ENCODE measurements at places on chromosomes 13 and 19.
A peak's percentile ranks its signal among the peaks of the same experiment; 100 is the strongest.

DNA sequence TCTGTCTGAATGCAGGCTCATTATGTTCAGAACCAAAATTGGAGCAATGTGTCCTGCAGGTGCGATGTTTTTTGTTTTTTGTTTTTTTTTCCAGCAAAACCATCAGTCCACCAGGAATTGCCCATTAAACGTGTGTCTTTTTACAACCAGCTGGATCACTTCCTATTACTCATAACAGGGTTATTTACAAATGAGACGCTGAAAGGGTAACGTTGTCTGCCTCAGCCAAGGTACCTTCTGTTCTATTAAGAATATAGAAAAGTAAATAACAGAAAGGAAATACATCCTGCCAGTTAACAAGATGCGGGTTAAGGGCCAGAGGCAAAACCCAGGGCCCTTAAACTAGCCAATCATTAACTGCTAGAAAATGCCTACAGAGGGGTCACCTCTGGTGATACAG, 590.4 kb downstream of the TBC1D4 start:
- DNase-seq, result no peak

GRCh38 chr13:111948811-111949210, 118.1 kb upstream of the SOX1 start:
- no peak for DNase-seq

DNA sequence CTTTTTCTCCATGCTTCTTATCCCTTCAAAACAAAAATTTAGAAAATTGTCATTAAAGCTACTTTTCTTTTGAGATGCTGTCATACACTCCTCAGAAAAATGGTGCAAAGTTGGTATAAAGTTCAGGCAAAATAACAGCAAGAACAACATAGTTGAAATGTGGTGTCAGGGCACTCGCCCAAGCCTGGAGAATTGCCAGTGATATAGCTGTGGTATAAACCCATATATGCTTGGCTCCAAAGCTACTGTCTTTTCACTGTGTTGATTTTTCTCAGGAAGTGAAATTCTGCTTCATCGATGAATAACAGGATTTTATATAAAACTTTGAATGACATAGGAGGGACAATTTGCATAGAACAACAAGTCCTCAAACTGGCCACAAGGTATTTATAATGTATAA, 2532.9 kb downstream of the PCDH9 start:
- DNase-seq, result no peak

DNA sequence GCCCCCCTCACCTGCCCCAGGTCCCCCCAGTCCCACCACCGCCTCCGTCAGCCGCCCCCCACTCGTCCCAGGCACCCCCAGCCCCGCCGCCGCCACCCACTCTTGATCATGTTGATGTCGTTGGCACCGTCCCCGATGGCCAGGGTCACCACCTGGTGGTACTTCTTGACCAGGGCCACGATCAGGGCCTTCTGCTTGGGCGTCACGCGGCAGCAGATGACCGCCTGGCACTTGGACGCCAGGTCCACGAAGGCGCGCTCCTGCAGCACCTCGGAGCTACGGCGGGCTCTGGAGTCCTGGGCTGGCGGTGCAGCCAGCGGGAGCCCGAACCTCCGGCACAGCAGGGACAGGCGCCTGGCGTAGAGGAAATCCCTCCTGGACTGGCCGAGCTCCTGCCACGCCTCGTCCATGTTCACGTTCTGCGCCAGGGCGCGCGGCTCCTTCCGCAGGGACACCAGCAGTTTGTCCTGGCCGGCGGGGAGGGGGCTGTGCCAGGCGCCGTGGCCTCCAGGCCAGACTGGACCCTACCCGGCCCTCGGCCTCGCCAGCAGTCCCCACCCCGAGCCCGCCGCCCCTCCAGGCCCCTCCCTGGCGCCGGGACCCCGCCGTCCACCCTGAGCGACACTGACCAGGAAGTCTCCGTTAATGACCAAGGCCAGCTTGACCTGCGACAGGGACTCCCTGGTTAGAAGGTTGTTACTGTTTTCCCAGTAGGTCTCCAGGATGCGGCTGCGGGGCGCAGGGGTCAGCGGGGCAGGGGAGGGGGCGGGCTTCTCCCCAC, 22.6 kb downstream of the ATP8B3 start:
- no peak for DNase-seq

- DNase-seq, result no peak
Measured at GRCh38 chr13:26021516-26021915, 30.3 kb downstream of the SHISA2 start.

- DNase-seq, result peak; percentile 39
Measured at GRCh38 chr19:29952646-29953045, 10.6 kb downstream of the URI1 start.

- DNase-seq, result no peak
Measured at GRCh38 chr13:94599877-94600276, 1.8 kb upstream of the GPR180 start.

- no peak for DNase-seq
Measured at GRCh38 chr19:41776700-41777099, 19.7 kb upstream of the CEACAM3 start.

GRCh38 chr13:110535526-110535925, 26.0 kb downstream of the RAB20 start:
- no peak for DNase-seq

DNA sequence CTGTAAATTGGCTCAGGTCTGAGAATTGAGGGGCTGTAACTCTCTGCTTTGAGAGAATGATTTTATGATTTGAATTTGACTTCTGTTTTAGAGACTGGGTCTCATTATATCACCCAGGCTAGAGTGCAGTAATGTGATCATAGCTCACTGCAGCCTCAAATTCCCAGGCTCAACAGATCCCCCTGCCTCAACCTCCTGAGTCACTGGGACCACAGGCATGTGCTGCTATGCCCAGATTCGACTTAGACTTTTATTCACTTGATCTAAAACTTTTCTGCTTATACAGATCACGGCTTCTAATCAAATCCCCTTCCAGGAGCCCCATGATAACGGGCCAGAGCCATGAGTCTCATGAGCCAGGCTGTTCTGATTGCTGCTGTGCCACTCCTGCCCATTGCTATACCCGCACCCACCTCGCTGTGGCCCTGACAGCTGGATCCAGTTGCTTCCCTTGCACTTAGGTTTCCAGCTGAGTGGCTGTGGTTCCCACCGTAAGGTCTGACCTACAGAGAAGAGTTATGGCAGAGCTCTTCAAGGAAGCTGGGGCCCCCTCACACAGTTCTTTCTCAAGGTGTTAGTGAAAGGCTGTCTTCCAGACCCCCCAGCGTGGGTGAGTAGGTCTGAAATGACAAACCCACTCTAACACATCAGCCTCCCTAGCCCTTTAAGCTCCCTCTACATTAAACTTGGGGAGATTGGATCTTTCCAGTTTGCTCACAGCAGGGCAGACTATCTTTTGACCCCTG, 251.2 kb upstream of the SGCG start:
- no peak for DNase-seq

DNA sequence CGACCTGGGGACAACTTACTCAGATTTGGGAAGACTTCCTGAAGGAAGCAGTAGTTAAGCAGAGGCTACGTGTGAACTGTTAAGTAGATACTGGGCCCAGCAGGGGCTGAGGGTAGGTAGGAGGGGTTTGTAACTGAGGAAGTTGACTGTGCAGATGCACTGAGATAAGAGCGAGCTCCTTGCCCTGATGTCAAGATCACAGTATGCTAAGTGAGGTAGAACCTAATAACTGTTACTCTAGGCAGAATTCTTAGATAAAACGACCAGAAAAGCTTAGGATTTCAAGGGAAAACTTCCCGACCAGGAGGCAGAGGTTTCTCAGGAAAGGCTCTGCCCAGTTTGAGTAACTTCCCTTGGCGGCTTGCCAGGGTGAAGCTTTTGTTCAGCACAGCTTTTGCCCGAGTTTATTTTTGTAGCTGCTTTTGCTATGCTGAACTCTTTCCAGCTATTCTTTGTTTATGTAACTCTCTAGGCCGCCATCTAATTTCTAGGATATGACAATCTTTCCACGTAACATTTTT, 632.1 kb downstream of the DIAPH3 start:
- DNase-seq, result peak; percentile 59

GRCh38 chr13:65724226-65724625, 1505.9 kb downstream of the PCDH9 start:
- DNase-seq, result no peak

DNA sequence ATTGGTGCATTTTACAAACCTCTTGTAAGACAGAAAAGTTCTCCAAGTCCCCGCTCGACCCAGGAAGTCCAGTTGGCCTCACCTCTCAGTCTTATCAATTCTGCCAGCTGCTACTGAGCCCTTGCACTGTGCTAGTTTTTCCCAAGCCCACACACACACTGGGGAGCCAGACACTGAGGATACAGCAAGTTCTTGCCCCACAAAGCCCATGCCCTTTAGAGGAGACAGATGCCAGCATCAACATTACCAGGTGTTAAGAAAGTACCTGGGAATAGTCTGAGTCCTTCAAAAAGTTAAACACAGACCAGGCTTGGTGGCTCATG, 175.0 kb downstream of the PTPRS start:
- no peak for DNase-seq

GRCh38 chr13:28373810-28374209, 121.1 kb downstream of the FLT1 start:
- peak; percentile 77 for DNase-seq

DNA sequence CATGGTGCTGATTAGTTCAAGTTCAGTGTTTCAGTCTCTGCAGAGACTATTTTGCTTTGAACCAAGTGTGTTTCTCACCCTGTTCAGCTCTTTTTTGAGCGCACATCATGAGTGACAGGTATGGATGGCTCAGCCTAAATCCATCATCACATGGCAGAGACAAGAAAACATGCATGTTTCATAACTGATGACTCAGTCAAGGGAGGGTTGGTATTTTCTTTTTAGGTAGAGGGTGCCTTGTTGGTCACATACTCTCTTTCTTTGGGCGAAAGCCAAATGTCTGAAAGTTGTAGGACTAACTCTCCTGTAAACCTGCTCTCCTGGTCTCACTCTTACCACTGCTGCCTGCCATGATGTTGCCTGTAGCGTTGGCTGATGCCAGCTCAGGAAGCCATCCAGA, 48.1 kb upstream of the RAP2A start:
- peak; percentile 30 for DNase-seq

DNA sequence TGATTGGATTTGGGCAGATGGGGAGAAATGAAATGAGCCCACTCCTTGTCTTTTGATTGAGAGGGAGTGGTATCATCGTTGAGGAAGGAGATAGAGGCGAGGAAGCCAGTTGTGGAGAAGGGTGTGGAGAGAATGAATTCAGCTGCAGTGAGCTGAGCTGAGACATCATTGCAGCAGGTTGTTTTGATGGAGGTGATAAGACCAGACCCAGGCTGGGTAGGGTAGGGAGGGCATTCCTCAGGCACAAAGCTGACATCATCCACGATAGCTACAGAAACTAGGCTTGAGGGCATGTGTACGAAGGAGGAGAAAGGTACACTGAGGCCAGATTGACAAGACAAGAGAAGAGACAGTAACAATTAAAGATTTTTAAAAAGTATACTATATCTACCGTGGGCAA, 1500.9 kb upstream of the SLC10A2 start:
- no peak for DNase-seq
